Muscle of leg (tissue), 16 donors: ENCODE measurements at places on chromosomes 6 and 20. TPM values are rescaled to one million over a fixed set of nuclear protein-coding genes. Genes with fewer than 3 reads are reported as not detected.

PPP1R14C gene
- 30.2 TPM for total RNA-seq

IMPG1 gene
- 0.22 TPM for total RNA-seq

KCNK17 gene
- 0.44 TPM for total RNA-seq

GPX5 gene
- total RNA-seq, result not detected

MYCT1 gene
- 18.3 TPM for total RNA-seq
